ENCODE measurements at places on chromosomes 2 and 18.

- DNase-seq = no peak
Observed at GRCh38 chr18:78981989-78982620, 2.5 kb downstream of the SALL3 start.

- no peak for DNase-seq
Observed at GRCh38 chr2:200658278-200658864, 72.6 kb downstream of the AOX1 start.

DNA sequence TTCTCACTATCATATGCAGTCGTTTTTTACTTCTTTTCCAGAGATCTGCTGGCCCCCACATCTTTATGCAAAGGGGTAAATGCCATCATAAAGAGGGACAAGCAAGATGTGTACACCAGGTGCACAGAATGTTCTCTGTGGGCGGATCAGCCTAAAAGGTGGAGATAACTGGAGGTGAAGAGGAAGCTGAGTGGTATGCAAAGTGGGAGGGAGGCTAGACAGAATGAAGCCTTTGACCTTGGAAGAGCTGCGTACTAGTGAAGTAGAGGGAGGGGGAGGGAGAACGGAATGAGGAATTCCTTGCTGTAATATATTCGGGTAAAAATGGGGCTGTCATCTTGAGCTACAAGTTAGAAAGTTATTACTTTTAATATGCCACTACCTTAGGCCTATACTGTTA lies 287.5 kb upstream of the VRK2 start:
- no peak for DNase-seq

- DNase-seq = no peak
Observed at GRCh38 chr2:143177096-143177786, 48.0 kb downstream of the ARHGAP15 start.

- DNase-seq = no peak
Observed at GRCh38 chr2:237027712-237028029, 58.0 kb upstream of the COPS8 start.

GRCh38 chr2:1563943-1564891 lies 151.0 kb downstream of the TPO start:
- DNase-seq = no peak

DNA sequence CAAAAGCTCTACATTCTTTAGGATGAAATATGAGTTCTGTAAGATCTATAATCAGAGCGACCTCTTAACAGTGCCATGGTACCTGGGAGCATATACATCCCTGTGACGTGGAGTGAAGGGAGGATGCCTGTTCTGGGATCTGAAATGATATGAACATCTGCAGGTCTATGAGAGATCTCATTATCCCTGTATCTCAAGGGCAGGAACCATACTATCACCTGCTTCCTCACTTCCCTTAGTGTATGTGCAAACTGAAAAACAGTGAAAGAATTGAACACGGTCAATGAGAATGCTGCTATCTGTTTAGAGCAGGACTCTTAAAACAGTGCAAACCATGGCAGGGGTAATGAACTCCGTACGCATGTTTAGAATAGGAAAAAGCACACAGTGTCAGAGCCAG lies 364.0 kb downstream of the LPIN1 start:
- DNase-seq = no peak

DNA sequence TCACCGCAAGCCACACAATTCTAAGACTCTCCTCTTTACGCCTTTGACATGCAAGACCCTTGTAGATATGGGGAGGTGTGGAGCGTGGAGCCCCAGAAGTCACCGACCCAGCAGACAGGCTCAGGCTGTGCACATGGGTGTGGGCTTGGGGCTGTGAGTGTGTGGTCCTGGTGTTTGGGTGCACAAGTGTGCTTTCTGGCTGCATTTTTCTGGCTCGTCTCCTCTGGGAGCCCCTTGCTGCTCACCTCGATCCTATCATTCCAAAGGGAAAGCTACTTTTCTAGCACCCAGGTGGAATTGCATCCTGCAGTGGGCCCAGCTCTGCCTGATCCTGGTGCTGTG lies 143.0 kb downstream of the ACOXL start:
- DNase-seq = no peak

DNA sequence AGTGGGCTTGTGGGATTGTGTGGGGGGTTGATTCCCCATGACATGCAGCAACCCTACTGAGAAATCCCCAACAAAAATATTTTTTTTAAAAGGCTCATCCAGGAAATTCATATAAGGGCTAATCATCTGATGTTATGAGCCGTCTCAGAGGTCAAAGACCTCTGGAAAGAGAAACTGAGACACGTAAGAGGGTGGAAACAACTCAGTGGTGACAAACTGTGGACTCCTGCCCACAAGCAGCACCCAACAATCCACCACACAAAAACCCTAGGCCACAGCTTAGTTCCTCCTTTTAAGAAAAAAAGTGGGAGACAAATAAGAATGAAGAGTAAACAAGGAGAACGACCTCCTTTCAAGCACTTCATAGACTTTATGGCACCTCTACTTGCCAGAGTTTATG lies 1096.1 kb upstream of the NRXN1 start:
- no peak for DNase-seq

- DNase-seq = no peak
Observed at GRCh38 chr2:16008331-16008850, 68.0 kb downstream of the MYCN start.

DNA sequence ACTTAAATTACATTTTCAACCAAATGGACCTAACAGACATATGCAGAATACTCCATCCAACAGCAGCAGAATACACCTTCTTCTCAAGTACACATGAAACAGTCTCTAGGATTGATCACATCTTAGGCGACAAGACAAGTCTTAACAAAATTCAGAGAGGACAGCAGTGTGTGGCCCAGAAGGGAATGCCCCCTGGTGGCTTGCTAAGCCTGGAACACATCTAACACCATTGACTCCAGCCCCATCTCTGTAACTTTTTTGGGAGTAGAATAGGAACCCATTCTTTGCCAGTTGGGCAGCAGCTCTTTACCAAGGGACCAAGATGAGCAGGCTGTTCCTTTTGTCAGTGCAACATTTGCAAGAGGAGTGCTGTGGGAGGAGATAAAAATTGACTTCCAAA lies 249.9 kb downstream of the PLCL1 start:
- DNase-seq = peak; percentile 18

- DNase-seq = no peak
Observed at GRCh38 chr18:80046431-80046830, 12.2 kb downstream of the RBFA start.

DNA sequence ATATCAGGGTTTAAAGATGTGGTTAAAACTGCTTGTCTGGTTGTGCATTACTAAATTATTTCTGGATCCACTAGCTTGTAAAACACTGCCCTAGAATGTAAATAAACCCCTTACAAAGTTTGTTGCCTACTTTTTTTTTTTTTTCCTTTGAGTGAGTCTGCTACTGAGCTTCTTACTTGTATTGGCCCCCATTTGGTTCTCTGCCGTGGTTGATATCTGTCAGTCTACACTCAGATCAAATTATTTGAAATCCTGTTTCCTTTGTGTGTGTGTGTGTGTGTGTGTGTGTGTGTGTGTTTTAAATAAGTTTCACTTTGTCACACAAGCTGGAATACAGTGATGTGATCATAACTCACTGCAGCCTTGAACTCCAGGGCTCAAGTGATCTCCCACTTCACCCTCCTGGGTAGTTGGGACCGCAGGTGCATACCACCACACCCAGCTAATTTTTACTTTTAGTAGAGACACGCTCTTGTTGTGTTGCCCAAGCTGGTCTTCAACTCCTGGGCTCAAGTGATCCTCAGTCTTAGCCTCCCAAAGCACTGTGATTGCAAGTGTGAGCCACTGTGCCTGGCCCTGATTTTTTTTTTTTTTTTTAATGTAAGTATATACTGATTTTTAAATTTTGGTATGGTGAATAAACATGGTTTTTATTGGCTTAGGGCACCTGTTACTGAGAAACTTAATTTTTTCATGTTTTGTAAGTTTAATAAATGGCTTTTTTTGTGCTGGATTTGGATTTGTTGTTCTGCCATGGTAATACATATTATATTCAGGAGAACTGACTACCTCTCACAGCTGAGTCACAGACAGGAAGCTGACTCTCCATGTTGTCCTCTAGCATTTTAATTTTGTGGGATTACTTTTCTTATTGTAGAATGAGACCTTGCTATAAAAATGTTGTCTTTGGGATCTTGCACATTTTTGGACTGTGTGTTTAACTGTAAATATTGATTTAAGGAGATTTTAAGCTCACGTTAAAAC lies 48.5 kb downstream of the MAP4K4 start:
- no peak for DNase-seq

DNA sequence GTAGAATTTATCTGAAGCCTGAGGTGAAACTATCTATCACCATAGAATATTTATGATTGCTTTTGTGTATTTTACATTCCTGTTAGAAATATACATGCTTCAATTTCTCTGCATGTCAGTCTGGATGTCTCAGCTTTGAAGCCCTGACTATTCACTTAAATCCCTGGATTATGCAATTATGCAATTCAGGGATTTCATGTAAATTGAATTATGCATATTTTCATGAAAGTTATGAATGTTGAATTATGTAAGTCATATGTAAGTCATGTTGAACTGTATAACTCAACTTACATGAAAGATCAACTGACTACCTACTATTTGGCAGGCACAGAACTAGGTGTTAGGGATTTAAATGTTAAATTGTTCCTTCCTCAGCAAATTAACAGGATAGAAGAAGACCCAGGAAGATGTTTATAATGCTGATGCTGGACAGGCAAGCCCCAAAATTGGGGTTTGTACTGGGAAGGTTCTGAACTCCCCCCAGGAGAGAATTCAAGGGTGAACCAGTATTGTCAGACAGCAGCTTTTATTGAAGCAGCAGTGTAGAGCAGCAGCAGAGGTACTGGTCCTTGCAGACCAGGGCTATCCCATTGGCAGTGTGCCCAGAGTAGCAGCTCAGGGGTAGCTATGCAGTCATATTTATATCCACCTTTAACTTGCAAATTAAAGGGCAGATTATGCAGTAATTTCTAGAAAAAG lies 236.5 kb downstream of the ZNF804A start:
- DNase-seq = no peak

DNA sequence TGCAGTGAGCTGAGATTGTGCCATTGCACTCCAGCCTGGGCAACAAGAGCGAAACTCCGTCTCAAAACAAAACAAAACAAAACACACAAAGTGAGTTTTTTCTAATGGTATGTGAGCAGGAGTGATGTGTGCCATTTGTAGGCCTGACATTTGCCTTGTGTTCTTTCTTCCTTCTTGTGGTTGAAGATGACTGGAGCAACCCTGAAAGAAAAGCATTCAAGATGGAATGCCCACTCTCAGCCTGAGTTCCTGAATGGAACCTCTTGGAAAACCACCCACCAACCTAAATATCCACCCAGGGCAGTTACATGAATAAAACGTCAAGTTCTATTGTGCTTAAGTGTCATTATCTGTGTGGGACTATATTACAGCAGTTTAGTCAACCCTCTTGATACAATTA lies 26.5 kb downstream of the PGAP1 start:
- DNase-seq = no peak

DNA sequence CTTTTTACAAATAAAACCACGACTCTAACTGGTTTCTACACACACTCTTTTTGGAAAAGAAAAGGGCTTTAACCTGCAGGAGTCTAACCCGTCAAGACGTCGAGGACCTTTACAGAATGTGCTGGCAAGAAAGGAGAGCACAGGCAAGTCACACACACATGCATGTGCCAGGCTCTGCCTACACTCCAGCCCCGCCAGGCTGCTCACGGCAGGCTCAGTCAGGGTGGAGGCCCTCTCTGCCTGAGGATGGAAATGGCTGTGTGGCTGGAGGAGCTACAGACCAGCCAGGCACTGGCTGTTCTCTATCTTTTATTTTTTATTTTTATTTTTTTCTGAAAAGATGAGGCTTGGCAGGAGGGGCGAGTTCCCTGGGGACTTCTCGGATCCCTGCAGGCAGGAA lies 10.2 kb downstream of the SIX3 start:
- no peak for DNase-seq

DNA sequence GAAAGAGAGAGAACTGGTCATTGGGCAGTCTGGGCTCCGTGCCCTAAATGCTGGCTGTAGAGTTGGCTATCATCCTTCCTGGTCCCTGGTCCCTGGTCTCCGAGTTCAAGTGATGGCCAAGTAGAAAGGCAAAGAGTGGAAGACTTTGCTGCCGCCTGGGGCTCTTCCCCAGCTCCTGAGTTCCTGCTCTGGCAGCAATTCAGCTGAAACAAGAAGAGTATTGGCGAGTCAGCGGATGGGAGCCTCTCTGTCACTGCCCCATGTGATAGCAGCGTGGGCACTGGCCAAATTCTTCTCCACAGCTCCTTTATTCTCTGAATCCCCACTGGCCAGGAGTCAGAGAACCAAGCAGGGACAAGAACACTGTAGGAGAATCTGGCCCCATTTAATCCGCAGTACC lies 351.0 kb upstream of the POU3F3 start:
- DNase-seq = no peak

GRCh38 chr2:100264651-100265050 lies 57.6 kb downstream of the LONRF2 start:
- no peak for DNase-seq

GRCh38 chr2:125576558-125576957 lies 1079.4 kb upstream of the GYPC start:
- no peak for DNase-seq

DNA sequence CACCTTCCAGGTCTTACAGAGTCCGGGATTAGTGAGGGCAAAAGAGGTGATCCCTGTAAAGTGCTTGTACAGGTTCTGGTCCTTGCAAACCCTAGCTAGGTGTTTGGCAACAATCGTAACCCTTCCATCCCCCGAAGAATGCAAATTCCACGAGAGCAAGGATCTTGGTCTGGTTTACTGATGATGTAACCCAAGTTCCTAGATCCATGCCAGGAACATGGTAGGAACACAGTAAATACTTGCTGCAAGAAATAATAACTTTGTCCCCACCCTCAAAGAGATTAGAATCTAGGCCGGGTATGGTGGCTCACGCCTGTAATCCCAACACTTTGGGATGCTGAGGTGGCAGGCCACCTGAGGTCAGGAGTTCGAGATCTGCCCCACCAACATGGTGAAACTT lies 6.8 kb upstream of the NEU2 start:
- DNase-seq = no peak

DNA sequence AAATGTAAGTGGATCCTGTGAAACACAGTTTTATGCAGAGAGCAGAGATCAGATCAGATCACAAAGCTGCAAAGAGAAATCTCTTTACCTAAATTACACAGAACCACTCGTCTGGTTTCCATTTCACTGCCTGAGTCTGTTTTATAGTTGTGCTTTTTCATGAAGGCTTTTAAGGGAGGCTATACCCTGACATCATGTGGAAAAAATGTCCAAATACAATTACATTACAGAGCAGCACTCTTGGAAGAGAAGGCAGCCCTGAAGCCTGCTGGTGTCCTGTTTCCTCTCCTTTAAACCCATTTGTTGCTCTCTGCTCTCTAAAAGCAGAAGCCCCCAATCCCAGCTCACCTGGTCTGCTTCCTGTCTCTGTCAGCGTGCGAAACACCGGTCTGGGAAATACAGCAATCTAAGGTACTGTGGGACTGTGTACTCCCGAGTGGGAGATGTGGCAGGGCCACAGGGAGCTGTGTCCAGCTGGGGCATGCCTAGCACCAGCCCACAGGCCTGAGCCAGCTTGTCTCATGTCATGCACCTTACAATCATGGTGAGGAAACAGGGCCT lies 24.8 kb upstream of the ZFP36L2 start:
- DNase-seq = no peak

- DNase-seq = no peak
Observed at GRCh38 chr2:66494708-66495107, 59.8 kb downstream of the MEIS1 start.

All from activated T-cell treated with anti-CD3 and anti-CD28 coated beads for 4 hours (primary cell).